ENCODE measurements at places on chromosomes 12 and 14. TPM values are rescaled to one million over a fixed set of nuclear protein-coding genes. Genes with fewer than 3 reads are reported as not detected.

GRCh38 chr14:54438703-54439102 lies 2.5 kb downstream of the CNIH1 start:
- no peak for DNase-seq

- no peak for DNase-seq
These were observed 5.1 kb downstream of the RNF10 start for GRCh38 chr12:120539303-120539702.

DNA sequence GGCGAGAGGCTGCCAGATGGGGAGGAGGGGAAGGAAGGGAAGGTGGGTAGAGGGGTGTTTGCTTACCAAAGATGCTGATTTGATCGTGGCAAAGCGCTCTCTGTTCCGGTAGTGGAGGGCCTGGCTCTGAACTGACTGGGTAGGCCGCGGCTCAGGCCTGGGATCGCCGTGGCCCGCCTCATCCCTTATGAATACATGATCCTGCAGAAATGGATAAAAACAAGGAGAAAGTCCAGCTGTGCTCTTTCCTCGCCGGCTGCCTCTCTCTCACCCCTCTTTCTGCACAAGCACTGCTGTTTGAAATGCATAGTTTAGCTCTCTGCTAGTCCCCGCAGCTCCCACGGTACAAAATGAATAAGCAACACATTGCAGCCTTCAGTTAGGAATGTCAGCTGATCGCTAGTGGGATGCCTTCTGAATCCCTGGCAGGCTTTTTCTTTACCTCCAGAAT lies 53.8 kb downstream of the PEBP1 start:
- DNase-seq: peak; percentile 23

DNA sequence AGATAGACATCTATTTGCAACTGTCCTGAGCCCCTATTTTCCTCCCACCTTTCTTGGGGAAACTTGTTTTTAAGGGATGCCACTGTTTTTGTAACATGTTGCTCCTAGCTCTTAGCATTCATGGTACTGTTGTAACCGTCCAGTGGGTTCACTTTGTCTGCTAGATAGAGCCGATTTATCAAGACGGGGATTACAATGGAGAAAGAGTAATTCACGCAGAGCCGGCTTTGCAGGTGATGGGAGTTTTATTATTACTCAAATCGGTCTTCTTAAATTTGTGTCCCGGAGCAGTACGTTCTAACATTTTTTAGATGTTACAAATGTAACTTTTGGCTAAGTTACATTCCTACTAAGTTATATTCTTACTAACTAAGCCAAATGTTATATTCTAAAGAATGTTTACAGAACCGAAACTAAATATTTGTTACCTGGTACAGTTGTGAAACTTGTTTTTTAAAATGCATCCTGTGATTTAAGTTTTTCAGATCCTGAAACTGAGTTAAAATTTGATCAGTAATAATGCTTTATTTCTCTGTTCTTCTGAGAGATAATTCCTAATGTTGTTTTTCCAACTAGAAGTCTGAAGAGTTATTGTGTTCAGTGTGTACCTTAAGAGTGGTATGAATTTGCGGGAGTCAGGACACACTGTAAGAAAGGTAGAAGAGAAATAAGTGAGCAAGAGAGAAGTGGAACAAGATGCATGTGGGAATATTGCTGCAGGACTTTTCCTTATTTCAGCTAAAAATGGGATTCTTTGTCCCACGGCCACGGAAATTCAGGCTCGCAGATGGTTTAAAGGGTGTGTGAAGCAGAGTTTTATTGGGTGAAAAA lies 20.6 kb upstream of the CLEC2D start:
- no peak for DNase-seq

- DNase-seq: no peak
These were observed 38.8 kb upstream of the NT5DC3 start for GRCh38 chr12:103879878-103880277.

DNA sequence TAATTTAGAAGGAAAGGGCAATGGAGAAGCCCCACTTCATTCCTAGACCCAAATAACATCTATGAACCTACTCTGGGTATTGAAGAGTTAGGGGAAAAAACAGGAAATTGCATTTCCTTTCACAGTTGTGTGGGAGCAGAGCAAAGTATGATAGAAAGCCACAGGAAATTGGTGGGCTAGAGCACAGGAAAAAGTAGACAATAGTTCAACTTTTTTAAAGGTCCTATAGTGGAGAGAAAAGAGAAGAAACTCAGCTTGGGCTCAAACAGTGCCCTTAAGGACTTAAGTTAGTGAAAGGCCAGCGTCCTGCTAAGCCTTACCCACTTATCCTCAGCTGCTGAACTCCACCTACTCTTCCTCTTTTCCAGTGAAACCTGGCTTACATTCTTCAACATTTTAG lies 258.1 kb downstream of the DPY19L2 start:
- no peak for DNase-seq

- no peak for DNase-seq
These were observed 168.1 kb downstream of the BCAT1 start for GRCh38 chr12:24780697-24781368.

CLEC4C gene
- 0.62 TPM for total RNA-seq

SLCO1B1 gene
- total RNA-seq: 0.35 TPM

Data from uterus (tissue), 4 donors.